ENCODE measurements at places on chromosomes 4 and X.

DNA sequence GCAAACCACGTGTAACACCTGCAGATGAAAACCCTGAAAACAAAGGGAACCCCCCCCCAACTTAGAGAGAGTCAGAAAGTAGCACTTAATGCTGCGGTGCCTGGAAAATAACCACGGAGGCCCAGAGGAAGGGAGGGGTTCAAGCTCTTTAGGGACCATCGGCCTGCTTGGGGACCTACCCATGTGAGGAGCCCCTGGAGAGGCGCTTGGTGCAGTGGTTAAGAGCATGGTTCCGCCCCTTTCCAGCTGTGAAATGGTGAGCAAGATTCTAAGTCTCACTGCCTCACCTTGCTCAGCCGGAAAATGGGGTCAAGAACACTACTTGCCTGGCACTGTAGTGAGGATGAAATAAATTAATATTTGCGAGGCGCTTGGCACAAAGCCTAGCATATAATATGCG is 13.8 kb downstream of the SLC25A5 start:
- DNase-seq, result no peak

DNA sequence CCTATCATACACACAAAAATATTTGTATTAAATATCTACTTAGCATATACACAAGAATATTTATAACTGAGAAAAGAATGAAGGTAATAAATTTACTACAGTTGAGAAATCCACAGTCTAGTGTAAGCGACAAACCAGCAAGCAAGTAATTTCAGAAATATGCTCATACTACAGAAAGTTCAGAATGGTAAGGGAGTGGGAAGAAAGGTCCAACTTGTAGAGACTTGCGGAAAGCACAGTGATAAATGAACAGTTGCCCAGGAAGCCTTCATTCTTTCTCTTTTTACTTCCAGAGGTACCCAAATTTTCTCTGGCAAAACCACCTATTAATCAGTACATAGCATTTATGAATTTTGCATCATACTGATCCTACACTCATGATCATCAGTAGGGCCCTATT is 438.1 kb upstream of the PCDH10 start:
- DNase-seq, result no peak

GRCh38 chrX:153948002-153948466 is 3.6 kb upstream of the RENBP start:
- DNase-seq, result no peak

DNA sequence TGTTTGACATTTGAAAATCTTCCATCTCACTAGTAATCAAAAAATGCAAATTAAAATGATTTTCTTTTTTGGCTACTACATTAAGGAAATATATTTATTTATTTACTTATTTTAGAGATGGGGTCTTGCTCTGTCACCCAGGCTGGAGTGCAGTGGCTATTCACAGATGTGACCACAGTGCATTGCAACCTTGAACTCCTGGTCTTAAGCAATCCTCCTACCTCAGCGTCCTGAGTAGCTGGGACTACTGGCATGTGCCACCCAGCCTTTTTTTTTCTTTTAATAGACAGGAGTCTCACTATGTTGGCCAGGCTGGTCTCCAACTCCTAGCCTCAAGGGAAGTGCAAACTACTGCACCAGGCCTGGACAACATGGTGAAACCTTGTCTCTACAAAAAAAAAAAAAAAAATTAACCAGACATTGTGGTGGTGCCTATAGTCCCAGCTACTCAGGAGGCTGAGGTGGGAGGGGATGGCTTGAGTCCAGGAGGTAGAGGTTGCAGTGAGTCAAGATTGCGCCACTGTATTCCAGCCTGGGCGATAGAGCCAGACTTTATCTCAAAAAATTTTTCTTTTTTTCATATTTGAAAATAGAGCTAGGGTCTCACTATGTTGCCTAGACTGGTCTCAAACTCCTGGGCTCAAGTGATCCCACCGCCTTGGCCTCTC is 4.4 kb upstream of the SMIM14 start:
- no peak for DNase-seq

DNA sequence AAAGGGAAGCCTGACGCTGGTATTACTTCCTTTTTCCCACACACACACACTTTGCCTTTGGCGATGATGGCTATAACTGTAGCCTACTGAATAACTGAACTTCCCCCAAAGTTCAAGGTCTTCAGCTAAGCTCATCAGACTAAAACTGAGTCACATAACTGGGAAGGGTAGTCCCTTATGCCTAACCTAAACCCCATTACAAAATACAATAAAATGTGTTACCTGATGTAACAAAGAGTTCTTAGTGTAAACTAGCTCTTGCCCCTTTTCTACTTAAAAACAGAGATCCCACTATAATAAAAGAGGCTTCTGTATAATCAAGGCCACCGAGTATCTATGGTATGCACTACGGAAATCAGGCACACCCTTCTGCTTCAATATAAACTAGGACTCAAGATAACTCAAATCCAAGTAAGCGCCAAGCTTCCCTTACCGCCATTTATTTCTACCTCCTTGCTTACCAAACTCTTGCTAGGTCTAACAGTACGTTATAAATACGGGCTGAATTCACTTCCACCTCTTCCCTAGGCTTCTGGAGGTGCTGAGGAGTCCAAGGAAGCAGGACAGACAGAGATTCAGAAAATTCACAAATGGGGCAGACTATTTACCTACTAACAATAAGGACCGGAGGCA is 2.4 kb downstream of the OTUD4 start:
- no peak for DNase-seq

DNA sequence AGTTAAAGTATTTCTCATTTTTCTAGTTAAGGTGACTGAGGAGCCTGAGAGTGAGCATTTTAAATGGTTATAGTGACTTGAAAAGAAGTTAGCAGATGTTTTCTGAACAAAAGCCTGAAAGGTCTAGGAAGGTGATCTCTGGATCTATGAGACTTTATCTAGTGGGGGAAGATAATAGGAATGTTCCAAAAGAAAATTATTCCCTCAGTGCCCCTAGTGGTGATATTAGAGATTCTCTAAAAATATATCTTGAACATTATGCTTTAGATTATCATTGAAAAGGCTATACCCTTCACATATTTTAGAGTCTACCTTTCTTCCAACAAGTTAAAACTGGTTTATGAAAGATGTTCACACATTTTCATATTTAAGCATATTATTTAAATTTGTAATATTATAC is 69.0 kb upstream of the SPANXN1 start:
- no peak for DNase-seq

GRCh38 chr4:163758032-163758431 is 263.5 kb downstream of the TMA16 start:
- no peak for DNase-seq

DNA sequence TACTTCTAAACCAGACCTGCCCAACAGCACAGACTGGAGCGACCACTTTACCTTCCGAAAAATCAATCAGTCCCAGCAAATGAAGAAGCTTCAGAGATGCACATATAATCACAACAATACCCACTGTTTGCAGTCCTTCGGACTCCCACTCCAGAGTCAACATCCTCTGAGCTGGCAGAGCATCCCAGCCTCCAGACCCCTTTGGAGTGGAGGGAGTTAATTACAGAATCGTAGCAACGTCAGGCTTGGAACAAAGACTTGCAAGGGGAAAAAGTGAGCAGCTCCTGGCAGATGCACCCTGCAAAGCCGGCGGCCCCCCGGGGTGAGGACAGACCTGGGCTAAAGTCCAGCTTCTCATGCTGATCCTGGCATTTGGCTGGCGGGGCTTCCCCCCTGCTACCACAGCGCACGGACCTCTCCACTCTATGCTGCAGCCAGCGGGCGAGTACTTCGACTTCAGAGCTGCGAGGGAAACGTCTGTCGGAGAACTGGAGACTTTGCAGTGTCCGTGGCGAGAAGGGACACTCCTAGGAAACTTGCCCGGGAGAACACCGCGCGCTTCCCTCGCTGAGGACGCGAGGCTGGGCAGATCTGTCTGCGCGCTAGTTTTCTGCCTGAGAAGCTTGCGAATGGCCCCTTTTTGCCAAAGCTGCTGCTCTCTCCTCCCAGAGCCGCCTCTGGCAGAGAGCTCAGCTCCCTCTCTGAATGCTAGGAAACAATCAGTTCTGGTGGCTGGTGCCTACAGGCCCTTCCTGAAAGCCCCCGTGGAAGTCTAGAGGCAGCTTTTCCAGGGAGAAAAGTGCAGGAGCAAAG is 283.7 kb downstream of the PACRGL start:
- peak; percentile 74 for DNase-seq

GRCh38 chr4:81211956-81212355 is 3.1 kb downstream of the PRKG2 start:
- DNase-seq, result no peak

- peak; percentile 20 for DNase-seq
Observed at GRCh38 chr4:129344058-129344457, 248.1 kb downstream of the C4orf33 start.

DNA sequence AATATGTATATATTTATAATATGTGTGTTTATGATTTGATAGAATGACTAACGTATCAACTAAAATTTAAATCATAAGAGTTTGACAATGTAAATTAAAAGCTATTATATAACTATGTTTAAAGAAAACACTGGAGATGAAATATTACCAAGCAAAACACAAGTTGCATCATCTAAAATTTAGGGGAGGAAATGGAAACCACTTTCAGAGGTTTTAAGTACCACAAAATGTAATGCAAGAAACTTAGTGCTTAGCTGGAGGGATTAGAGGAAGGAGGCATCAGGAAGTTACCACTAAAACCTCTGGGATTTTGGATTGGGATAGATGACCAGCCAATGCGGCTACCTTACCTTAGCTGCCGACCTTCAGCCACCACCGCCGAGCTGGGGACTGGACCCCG is 1192.1 kb upstream of the PRKX start:
- DNase-seq, result no peak

DNA sequence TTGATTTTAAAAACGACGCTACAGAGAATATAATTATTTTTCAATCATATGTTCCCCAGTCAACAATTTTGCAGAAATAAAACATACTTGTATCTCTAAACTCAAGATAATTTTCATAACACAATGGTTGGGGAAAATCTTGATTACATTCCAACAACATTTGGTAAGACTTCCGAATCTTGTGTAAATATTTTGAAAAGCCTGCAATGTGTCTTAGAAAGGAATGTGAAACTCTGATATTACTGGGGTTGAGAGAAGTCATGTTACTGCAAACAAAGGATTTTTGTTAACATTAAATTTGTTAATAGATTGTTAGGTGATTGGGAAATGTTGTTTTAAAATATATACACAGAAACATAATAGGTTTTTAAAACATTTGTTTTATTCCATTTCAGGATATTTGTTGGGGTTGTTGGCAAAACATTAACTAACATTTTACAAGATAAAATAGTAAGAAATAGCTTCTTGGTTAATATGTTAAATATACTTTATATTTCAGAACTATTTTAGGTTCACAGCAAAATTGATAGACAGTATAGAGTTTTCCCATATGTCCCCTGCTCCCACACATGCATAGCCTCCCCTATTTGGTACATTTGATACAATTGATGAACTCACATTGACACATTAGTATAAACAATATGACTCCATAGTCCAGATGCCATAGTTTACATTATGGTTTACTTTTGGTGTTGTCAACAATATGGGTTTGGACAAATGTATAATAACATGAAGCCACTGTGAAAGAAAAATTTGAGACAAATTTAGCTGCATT is 218.6 kb upstream of the FAM47A start:
- no peak for DNase-seq

DNA sequence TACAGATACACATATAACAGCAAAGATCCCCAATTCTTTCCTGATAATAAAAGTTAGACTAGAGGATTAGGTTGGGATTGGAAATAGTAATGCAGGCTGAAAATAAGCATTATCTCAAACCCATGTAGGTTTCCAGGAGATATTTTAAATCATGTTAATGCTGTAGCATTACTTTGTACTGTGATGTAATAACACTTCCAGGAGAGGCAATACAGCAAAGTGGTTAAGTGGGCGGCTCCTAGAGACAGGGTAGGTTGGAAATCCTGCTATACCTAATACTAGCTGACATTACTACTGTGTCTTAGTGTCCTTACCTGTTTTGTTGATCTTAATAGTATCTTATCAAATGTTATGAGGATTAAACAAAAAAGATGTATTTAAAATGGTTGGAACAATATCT is 9.6 kb downstream of the PAICS start:
- DNase-seq, result no peak

- no peak for DNase-seq
Observed at GRCh38 chr4:42995343-42995944, 102.9 kb downstream of the GRXCR1 start.

DNA sequence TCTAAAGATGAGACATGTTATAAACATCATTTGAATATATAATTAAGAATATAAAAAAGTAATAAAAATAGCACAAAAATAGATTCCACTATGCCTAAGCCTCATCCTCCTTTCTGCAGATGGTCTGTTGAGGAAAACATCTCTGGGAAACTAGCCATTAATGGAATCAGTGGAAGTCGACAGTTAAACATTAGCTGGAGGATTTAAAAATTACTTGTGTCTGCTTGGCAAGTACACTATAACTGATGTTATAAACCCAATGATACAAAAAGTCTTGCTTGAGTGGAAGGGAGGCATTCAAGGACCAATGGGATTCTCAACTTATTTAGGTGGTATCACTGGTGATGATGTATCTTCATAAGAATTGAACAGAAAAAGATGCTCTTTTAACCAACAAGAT is 1598.3 kb downstream of the PCDH18 start:
- DNase-seq, result no peak

- no peak for DNase-seq
Observed at GRCh38 chr4:82362565-82362964, 11.2 kb downstream of the HNRNPD start.

DNA sequence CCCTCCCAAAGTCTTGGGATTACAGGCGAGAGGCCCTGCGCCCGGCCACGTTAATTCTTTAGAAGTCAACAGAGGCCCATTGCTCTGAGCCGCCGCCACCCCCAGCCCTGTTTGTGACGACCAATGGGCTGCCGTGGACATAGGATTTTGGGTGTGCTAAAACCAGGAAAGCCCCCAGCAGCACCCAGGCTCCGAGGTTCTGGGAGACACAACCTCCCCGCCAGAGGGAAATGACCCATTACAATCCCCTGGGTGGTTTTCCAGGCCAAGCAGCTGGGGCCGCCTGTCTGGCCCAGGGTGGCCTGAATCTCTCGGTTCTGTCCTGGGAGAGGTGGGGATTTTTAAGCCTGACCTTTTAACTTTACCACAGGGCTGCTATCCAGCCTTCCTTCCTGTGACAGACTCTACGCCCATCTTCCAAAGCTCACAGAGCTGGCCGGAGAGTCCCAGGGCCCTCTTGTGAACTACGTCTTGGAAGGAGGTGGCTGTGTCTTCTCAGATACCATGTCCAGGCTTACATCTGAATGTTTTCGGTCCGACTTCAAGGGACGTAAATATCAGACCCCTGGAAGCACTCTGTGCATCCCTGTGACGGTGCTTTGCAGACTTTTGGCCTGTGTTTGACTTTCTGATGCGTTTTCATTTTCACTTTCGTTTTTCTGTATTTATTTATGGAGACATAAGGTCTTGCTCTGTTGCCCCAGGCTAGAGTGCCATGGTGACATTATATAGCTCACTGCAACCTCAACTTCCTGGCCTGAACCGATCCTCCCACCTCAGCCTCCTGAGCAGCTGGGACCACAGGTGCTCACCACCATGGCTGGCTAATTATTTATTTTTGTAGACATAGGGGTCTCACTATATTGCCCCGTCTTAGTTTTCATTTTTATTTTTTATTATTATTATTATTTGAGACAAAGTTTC is 36.0 kb downstream of the P2RY8 start:
- no peak for DNase-seq

GRCh38 chr4:184856277-184856609 is 30.5 kb upstream of the ACSL1 start:
- no peak for DNase-seq

GRCh38 chrX:110407910-110408545 is 49.4 kb downstream of the RTL9 start:
- peak; percentile 14 for DNase-seq

GRCh38 chrX:1558761-1559468 is 21.9 kb upstream of the P2RY8 start:
- DNase-seq, result no peak

- no peak for DNase-seq
Observed at GRCh38 chr4:94131212-94131611, 76.5 kb upstream of the SMARCAD1 start.

All from COR-L47 (cell line).